ENCODE measurements at places on chromosomes 7 and 10.

GRCh38 chr10:125584954-125585353, 98.0 kb downstream of the TEX36 start:
- DNase-seq: no peak

- no peak for DNase-seq
These were observed 12.2 kb downstream of the KCNMA1 start for GRCh38 chr10:77625379-77625778.

DNA sequence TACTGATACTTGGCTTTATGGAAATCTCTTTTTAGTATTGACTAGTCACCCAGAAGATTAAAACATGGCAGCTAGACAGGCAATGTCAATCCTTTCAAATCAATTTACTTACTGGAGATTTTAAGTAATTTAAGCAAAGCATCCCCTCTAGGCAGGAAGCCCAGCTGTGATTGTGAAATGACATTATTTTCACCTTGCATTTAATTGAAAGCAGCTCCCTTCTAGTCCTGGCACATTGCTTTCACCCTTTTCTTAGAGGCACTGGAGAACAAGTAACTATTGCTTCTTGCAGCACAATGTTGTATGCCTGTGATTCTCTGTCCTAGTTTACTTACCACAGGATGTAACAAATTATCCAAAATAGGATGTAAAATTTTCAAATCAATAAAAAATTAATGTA, 13.3 kb downstream of the ST7 start:
- no peak for DNase-seq

- DNase-seq: no peak
These were observed 95.4 kb downstream of the HIF1AN start for GRCh38 chr10:100631192-100631591.

- DNase-seq: no peak
These were observed 30.6 kb upstream of the CABCOCO1 start for GRCh38 chr10:61632057-61632670.

DNA sequence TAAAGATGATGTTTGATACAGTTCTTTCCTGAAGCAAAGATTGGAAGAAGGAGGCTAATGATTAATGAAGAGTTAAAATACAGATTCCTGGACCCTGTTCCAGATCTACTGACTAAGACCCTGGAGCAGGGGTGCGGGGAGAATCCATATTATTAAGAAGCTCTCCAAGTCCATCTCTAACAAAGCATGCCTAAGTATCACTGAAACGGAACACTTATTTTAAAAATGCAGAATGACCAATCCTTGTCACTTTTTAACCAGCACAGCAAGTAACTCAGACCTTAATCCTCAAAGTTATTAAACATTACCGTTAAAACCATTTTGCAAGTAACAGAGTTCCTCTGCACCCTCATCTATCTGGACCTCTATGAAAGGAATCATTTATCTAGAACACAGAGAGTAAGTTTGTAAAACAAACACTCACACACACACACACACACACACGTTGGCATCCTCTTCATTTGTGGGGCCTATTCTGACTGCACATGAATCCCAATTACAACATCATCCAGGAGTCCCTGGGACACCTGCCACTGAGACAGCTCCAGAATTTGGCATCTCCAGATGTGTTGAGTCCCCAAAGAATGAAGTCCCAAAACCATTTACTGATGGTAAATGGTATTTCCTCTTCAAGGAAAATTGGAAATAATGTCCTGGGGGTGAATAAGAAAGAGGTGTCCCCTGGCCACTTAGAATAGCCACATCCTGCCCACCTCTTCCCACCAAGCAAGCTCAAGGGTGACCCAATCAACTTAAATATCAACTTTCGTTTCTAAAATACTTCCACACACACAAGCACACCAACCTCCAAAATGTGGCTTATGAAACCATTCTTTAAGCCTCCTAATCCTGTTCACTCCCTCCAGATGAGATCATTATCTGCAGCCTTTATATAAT, 117.5 kb downstream of the PARD3 start:
- DNase-seq: no peak

DNA sequence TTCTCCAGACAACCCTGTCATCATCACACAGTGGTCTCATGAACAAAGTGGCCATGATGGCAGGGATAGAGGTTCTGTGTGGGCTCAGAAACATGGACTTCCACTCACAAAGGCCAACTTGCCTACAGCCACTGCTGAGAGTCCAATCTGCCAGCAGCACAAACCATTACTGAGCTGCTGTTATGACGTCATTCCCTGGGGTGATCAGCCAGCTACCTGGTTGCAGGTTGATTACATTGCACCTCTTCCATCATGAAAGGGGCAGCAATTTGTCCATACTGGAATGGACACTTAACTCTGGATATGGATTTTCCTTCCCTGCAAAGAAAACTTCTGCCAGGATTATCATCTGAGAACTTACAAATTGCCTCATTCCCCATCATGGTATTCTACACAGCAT, 1275.9 kb downstream of the TYW1 start:
- no peak for DNase-seq

DNA sequence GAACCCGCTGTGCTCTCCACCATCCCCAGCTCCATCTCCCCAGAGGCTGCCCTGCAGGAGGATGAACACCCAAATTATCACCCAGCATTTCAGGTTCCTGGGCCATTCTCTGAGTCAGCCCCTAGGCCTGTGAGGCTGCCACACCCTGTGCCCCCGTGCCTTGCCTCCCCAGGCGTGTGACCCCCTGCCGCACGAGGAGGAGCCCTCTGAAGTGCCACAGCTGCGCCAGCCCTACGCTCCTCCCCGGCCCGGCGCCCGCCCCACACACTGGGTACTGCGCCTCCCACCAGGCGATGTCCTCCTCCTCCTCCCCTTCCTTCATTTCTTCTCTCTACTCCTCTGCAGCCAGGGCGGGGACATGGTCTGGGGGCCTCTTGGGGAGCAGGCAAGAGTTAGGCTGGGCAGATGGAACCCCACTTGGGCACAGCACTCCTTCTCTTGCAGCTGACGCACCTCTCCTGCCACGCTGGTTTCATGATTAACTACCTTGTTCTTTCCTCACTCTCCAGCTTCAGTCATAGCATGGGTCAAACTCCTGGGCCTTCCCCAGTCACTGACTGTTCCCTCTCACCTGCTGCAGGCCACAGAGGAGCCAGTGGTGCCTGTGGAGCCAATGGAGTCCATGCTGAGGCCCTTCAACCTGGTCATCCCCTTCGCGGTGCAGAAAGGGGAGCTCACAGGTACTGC, 12.7 kb upstream of the ATP6V1F start:
- no peak for DNase-seq

DNA sequence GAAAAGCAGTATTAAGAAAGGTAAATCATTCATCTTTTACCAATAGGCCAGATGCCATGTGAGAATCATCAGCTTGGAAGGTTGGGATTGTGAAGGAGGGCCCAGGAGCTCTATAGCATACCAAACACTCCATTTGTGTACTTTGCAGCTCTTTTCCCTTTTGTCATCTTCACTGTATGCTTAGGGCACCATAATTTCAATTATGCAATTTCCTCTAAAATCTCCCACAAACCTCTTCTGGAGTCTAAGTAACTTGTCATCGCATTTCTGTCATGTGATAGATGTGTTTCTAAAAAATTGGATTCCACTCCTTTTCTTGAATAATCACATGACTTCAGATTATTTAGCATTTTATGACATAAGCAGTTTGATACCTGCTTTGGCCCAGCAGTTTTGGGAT, 17.9 kb downstream of the RPP30 start:
- no peak for DNase-seq

DNA sequence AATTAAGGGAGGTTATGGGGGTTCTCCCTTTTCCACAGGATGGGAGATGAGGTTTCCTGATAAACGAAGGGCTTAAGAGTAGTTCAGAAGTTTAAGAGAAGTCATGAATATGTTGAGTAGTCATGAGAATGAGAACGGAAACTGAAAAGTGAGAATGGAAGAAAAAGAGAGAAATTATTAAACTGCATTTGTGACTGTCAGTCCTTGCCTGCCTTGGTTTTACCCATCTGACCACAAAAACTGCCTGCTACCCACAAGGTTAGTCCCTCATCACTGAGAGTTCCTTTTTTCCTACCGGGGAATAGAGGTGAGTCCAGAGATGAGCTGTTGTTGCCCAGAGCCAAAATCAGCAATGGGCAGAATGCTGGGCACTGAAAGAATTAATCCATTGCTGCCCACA, 174.1 kb upstream of the BET1 start:
- no peak for DNase-seq

- no peak for DNase-seq
These were observed 199.2 kb downstream of the HECW1 start for GRCh38 chr7:43311694-43312093.

GRCh38 chr10:95547197-95547596, 14.0 kb downstream of the SORBS1 start:
- DNase-seq: no peak

GRCh38 chr10:10977226-10977956, 40.3 kb upstream of the CELF2 start:
- DNase-seq: no peak

DNA sequence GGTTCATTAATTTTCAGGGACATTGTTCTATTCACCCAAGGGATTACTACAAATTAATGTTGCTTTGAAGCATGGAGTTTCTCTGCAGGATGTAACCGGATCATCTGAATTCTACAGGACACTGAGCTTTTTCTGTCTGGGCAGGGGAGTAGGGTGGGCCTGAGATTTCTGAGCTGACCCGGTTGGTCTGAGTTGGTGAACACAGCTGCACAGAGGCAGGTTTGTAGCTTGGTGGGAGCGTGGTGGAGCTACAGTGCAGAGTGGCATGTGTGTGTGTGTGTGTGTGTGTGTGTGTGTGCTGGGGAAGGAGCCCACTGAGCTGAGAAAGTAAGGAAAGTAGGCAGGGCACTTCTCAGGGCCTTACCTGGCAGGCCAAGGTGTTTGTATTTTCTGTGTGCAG, 62.6 kb downstream of the SH2D4B start:
- no peak for DNase-seq

GRCh38 chr7:131493081-131493480, 63.3 kb downstream of the PODXL start:
- no peak for DNase-seq

GRCh38 chr7:7529328-7529727, 6.3 kb downstream of the COL28A1 start:
- peak; percentile 87 for DNase-seq

GRCh38 chr7:128206747-128207500, 34.2 kb upstream of the LEP start:
- no peak for DNase-seq

- no peak for DNase-seq
These were observed 34.2 kb downstream of the SLC18A2 start for GRCh38 chr10:117275121-117275520.

DNA sequence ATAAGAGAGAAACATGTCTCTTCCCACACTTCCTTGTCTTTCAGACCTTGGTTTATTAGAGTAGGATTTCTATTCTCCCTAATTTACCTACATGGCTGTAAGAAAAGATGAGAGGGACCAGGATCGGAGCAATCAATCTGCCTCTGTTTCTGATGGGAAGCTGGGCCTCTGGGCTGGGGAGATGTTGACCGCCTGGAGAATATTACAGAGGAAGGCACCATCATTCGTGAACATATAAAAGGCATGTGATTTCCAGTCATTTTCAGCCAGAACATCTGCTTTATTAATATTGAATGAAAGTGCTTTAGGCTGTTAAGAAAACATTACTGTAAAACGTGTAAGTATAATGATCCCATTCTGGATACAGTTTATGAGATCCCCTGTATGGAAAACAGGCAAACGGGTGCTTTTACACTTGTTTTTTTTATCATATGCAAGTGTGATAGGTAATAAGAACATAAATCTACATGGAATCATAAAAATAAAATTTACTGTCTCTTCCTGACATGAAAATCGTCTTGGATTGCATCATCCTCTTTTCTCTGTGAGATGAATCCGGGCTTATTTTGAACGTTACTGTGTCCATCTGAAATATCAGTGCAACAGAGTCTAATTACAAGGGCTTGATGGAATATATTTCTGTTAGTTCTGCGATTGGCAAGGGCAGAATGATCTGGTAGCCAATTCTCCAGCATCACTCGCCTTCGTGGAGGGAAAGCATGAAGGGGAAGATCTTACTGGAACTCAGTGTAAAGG, 94.5 kb upstream of the BAIAP2L1 start:
- no peak for DNase-seq

DNA sequence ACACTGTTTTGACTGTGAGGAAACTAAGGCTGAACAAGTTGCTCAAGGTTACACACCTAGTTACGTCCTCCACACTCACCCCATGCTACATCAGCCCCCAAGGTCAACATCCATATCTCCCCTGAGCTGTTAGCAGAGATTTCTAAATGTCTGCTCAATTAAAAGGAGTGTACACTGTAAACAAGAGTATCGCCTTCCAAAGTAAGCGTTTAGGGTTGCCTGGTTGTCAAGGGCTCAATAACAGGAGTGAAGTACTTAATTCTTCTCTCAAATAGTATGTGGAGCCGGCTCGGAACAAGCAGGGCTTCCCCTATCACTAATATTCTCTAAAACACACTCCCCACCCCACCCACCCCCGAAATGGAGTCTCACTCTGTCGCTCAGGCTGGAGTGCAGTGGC, 412.8 kb upstream of the GALNT17 start:
- peak; percentile 35 for DNase-seq

All from NCI-H1417 treated with DMSO at 0.1 percent for 48 hours (cell line).